ENCODE measurements at places on chromosomes 2 and 18. TPM values are rescaled to one million over a fixed set of nuclear protein-coding genes. Genes with fewer than 3 reads are reported as not detected.

Gene SPC25
- total RNA-seq = 6.2 TPM

Gene MYOM1
- 0.49 TPM for total RNA-seq

Gene SLC9A4
- 0.08 TPM for total RNA-seq

GRCh38 chr2:150188800-150189199, 298.7 kb downstream of the RND3 start:
- no peak for DNase-seq
- H3K27me3 ChIP-seq = no peaks in the 10 kb centered on the region
- no peak overlapping the region for H3K4me3 ChIP-seq
- no peak overlapping the region for H3K27ac ChIP-seq

DNA sequence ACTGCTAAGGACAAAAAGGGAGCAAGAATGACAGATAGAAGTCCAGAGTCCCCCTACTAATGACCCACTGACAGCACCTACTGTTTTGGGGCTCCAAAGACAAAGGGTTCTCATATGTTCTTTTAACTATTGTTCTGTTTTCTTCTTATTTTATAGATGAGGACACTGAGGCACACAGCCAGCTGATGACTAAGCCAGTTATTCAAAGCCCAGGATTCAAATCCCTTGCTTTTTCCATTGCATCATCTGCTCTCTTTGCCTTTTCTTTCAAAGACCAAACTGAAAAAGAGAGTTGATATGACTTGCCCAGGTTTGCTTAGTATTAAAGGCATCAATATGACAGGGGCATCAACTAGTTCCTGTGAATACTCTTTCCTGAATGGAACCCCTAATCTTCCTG, 299.8 kb downstream of the LRATD1 start:
- no peak overlapping the region for H3K27ac ChIP-seq
- no peak overlapping the region for H3K4me3 ChIP-seq
- DNase-seq = no peak
- H3K27me3 ChIP-seq = no peaks in the 10 kb centered on the region
- peaks cover 7% of the 10 kb centered on the region for H3K4me1 ChIP-seq

DNA sequence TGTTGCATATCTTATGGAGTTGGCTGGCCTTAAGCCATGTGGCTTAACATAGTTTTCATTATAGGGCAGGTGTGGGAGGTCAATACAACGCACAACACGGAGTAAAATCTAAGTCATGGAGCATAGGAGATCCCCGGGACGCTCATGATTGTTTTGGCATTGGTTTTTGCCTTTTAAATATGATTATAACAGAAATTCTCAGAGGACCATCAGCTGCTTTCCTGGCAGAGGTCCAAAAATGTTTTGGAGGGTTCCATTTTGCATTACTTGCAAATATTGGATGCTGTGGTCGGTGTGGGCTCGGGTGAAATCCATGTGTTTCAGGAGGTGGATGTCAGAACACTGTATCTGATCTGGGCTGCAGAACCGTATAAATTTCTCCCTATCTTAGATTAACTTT, 3.4 kb downstream of the NCOA1 start:
- no peak for DNase-seq
- H3K27ac ChIP-seq = no peak overlapping the region
- H3K4me1 ChIP-seq = peaks cover 35% of the 10 kb centered on the region
- H3K36me3 ChIP-seq = peaks cover 9% of the 10 kb centered on the region
- H3K4me3 ChIP-seq = no peak overlapping the region

DNA sequence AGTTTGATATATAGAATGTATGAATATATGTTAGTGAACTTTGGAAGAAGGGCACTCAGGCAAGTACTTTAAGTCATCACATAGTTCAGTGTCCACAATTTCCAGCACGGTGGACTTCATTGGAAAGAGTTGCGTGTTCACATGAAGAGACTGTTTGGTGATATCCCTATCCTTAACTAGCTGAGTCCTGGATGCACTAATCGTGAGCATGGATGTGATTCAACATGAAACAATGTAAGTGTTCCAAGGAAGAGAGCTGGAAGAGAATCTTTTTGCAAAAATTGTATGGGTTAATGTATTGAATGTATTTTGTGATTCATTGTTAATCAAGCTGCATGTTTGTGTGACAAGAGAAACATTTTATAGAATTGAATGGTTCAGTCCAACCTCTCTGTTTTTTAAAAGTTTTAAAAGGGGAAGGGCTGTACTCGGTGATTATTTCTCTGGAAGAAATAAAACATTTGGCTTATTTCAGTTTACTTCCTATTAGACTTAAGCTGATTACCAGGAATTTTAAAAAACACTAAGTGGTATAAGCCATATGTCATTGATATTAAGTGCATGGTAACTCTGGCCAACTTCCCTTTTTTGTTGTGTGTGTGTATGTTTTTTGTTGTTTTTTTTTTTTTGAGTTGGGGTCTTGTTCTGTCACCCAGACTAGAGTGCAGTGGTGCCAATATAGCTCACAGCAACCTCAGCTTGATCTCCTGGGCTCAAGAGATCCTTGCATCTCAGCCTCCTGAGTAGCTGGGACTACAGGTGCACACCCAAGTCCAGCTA, 8.6 kb downstream of the XRCC5 start:
- peaks cover 6% of the 10 kb centered on the region for H3K27me3 ChIP-seq
- no peak for DNase-seq
- H3K27ac ChIP-seq = peak overlapping the region; percentile 12
- peaks cover 18% of the 10 kb centered on the region for H3K4me1 ChIP-seq

DNA sequence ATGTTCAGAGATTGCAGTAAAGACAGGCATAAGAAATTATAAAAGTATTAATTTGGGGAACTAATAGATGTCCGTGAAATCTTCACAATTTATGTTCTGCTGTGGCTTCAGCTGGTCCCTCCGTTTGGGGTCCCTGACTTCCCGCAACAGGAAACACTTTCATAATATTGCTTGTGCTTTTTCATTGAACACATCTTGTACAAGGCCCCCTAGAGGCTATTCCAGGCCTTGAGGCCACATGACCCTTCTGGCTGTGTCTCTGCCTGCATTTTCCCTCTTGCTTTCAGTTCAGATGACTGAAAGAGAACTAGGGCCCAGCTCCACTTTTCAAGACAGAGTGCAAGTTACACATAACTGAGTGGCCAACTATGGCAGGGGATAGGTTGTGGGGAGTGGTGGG, 164.1 kb downstream of the TMEM247 start:
- H3K27me3 ChIP-seq = no peaks in the 10 kb centered on the region
- H3K36me3 ChIP-seq = peaks cover 16% of the 10 kb centered on the region
- no peaks in the 10 kb centered on the region for H3K4me1 ChIP-seq
- H3K27ac ChIP-seq = no peak overlapping the region

- H3K27ac ChIP-seq = no peak overlapping the region
- H3K4me1 ChIP-seq = no peaks in the 10 kb centered on the region
- H3K36me3 ChIP-seq = no peaks in the 10 kb centered on the region
- no peak for DNase-seq
- no peak overlapping the region for H3K4me3 ChIP-seq
Measured at GRCh38 chr2:40666398-40666797, 214.5 kb upstream of the SLC8A1 start.

Data from endothelial cell (in vitro differentiated cells).